ENCODE measurements at places on chromosomes 16 and 17. TPM values are rescaled to one million over a fixed set of nuclear protein-coding genes. Genes with fewer than 3 reads are reported as not detected.

DNA sequence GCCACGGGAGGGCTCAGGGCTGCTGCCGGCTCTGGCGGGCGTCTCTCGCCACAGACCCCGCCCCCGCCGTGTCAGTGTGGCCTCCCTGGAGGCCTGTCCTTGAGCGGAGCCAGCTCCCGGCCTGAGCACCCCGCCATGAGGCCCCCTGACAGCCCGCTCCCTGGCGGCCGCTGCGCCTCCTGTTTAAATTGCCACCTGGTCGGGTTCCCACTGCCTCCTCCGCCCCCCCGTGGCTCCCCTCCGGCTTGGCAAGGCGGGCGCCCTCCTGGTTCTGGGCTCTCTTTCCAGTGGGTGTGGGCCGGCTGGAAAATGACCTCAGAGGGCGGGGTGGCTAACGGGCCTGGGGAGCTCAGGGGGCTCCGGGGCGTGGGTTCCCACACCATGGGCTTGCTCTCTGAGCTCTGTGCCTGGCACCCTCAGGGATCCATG, 42.1 kb upstream of the SSTR5 start:
- no peaks in the 10 kb centered on the region for H3K4me1 ChIP-seq
- no peak for DNase-seq
- no peaks in the 10 kb centered on the region for H3K36me3 ChIP-seq
- H3K4me3 ChIP-seq, result no peak overlapping the region

Gene KRTAP1-1
- polyA plus RNA-seq, result not detected

Gene NT5M
- polyA plus RNA-seq, result 3.1 TPM

GRCh38 chr17:46882666-46883065, 31.3 kb downstream of the WNT9B start:
- no peak for DNase-seq
- no peaks in the 10 kb centered on the region for H3K36me3 ChIP-seq
- no peaks in the 10 kb centered on the region for H3K27me3 ChIP-seq
